ENCODE measurements at places on chromosomes 7 and 10. TPM values are rescaled to one million over a fixed set of nuclear protein-coding genes. Genes with fewer than 3 reads are reported as not detected.

Gene MYL7
- not detected for total RNA-seq

Gene AOAH
- total RNA-seq = not detected

Gene CALML5
- not detected for total RNA-seq

Gene CAV1
- 405 TPM for total RNA-seq

Gene AZGP1
- not detected for total RNA-seq

Gene ZCCHC24
- total RNA-seq = 33.8 TPM

Gene NUTM2E
- not detected for total RNA-seq

Gene AS3MT
- 5.0 TPM for total RNA-seq

Gene NRG3
- not detected for total RNA-seq

Gene ADAM22
- 0.52 TPM for total RNA-seq

Gene HMX2
- total RNA-seq = not detected

Gene HHEX
- 9.2 TPM for total RNA-seq

Gene EPDR1
- total RNA-seq = 43.8 TPM

Gene RASA4
- total RNA-seq = 40.3 TPM

Gene ARHGEF35
- total RNA-seq = 1.3 TPM

Gene EN2
- not detected for total RNA-seq

Gene CAPZA2
- total RNA-seq = 149 TPM

Gene GNG11
- total RNA-seq = 8.5 TPM

Gene AQP1
- total RNA-seq = 335 TPM

Gene DENND2A
- 4.8 TPM for total RNA-seq

Gene ELOVL3
- total RNA-seq = 0.13 TPM

Gene MBL2
- total RNA-seq = not detected

Gene SKIDA1
- total RNA-seq = 0.36 TPM

Gene RNF133
- total RNA-seq = 0.46 TPM

Gene KNDC1
- total RNA-seq = 0.86 TPM

Gene SLC18A3
- not detected for total RNA-seq

Gene FAM13C
- total RNA-seq = 5.0 TPM

Gene SVOPL
- not detected for total RNA-seq

Gene INMT
- total RNA-seq = 12.0 TPM

Data from smooth muscle cell of the pulmonary artery (primary cell).